ENCODE measurements at places on chromosomes 11 and 22. TPM values are rescaled to one million over a fixed set of nuclear protein-coding genes. Genes with fewer than 3 reads are reported as not detected.

Gene CXCR5
- 0.30 TPM for total RNA-seq

Gene PNPLA3
- 0.25 TPM for total RNA-seq

Gene CELSR1
- 0.41 TPM for total RNA-seq

Gene MIEF1
- 41.8 TPM for total RNA-seq

Gene FAM180B
- total RNA-seq: 0.18 TPM

Gene HBD
- not detected for total RNA-seq

Gene CTTN
- total RNA-seq: 1.3 TPM

Gene HTR3B
- total RNA-seq: not detected

Gene MAPK8IP1
- 0.66 TPM for total RNA-seq

Gene PTGDR2
- 31.5 TPM for total RNA-seq

Gene FXYD6
- not detected for total RNA-seq

Gene RNASEH2C
- total RNA-seq: 105 TPM

Gene SPTBN2
- total RNA-seq: 0.80 TPM

Gene SAA2
- total RNA-seq: not detected

Gene TSPAN18
- 24.6 TPM for total RNA-seq

Gene KIAA0930
- total RNA-seq: 18.6 TPM

Gene ABCC8
- 0.50 TPM for total RNA-seq

Gene TRMT112
- 212 TPM for total RNA-seq

Gene CALCB
- total RNA-seq: 1.1 TPM

Gene PIWIL4
- 1.0 TPM for total RNA-seq

Gene ISX
- total RNA-seq: not detected

Gene TPBGL
- 0.18 TPM for total RNA-seq

Gene C11orf42
- total RNA-seq: not detected

Gene FOXRED2
- 17.4 TPM for total RNA-seq

All from T-helper 2 cell treated with Interferon-gamma antibody and Interleukin-4, amounts not matched to agents 100 ng/mL and 5 ng/mL, for 36 hours (primary cell).